SK-N-DZ (cell line): ENCODE measurements at places on chromosomes 11 and 22.

DNA sequence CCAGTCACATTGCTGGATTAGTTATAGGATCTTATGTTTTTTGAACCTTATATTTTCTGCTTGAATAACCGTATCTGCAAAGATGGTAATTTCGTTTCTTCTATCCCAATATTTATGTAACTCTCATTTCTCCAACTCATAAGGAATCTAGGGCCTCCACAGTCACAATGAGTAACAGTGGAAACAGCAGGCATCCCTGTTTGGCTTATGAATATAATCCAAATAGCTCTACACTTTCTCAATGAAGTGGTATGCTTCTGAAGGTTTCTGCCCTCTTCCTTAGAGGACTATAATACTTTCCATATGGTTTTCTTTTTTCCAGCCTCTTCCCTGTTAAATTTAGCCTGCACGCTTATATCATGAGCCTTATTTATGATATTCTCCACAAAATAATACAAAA, 16.5 kb downstream of the ATP6V1E1 start:
- DNase-seq, result no peak

GRCh38 chr11:67632175-67632981, 2.6 kb upstream of the NUDT8 start:
- DNase-seq, result no peak

- no peak for DNase-seq
Observed at GRCh38 chr11:114025329-114025907, 34.1 kb upstream of the ZBTB16 start.

- no peak for DNase-seq
Observed at GRCh38 chr11:4891996-4892640, 10.4 kb downstream of the OR51T1 start.

DNA sequence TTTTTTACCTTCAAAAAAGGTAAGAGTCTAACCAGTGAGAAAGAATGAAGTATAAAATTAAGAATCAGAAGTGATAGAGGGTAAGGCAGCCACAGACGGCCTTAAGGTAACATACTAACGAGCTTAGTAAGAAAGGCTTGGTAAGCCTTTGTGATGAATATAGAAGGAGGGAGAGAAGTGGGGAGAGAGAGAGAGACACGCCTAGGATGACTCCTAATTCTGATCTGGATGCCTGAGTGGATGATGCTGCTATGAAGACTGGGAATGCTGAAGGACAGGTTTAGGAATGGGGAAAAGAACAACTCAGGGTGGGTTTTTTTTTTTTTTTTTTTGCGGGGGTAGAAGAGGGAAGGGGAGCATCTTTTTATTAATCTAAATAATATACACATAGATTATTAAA, 4.8 kb downstream of the FBXO3 start:
- no peak for DNase-seq

DNA sequence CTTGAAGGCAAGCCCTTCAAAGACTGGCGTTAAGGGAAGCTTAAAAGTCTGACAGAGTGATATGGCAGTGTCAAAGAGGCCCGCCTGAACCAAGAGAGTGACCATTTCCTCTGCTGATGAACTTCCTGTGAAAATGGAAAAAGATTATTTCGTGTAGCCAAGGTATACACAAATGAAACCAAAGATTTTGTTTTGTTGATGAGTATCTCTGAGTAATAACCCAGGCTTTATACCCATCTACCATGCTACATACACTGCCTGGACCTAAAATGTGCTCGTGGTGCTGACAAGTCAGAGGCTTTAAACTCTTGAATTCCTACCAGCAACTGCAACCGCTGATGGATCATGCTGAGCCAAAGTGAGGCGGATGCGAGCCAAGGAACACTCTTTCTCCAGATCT, 21.0 kb upstream of the FNBP4 start:
- no peak for DNase-seq

DNA sequence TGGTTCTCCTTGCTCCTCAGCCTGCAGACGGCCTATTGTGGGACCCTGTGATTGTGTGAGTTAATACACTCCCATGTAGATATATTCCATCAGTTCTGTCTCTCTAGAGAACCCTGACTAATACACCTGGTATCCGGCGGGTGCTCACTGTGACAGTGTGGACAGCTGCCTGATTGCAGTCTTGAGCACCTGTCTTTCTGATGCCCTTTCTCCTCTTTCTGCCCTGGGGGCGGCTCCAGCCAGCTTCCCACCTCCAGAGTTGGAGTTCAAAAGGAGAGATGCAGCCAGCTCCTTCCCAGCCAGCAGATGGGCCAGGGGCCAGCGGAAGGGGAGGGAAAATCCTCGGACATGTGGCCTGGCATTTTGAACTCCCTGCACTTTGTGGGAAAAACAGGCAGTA, 15.0 kb downstream of the SMIM38 start:
- no peak for DNase-seq

DNA sequence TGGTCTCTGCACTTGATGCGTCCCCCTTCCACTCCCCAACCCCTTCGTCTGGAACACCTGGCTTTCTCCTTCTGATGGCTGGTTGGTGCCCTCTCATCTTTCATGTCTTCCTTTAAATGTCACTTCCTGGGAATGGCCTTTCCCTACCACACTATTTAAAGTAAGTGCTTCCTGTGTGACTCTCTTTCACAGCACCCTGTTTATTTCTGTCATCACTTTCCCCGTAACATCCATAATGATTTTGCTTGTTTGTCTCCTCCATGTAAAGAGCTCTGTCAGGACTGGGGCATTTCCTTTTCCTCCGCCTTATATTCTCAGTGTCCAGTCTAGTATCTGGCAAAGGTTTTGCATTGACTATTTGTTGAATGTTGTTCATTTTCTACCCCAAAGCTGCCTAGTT, 143.0 kb downstream of the DBX1 start:
- DNase-seq, result no peak

DNA sequence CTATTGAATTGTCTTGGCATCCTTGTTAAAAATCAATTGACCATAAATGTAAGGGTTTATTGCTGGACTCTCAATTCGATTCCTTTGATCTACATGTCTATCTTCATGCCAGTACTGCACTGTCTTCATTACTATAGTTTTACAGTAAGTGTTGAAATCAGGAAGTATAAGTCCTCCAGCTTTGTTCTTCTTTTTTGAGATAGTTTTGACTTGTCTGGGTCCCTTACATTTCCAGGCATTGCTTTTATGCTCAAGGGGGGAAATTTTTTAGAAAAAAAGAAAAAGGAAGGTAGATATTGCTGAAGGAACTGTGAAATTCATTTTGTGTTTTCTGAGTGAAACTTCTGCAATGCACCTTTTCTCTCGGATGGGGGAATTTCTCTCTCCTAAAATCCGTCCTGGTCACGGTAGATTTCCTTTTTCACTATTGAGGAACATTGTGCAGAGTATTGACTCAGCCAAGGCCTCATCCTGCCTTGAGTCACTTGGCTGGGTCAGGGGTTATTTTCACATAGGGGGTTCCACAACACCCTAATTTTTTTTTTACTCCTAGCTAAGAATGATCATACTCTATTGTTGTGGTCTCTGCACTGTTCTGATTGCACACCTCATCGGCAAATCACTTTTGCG, 2.8 kb upstream of the ACER3 start:
- DNase-seq, result no peak

GRCh38 chr11:100939571-100939970, 190.0 kb downstream of the PGR start:
- no peak for DNase-seq

GRCh38 chr11:43576803-43577521, 103.6 kb upstream of the HSD17B12 start:
- DNase-seq, result no peak

GRCh38 chr11:128948583-128948982, 5.9 kb upstream of the TP53AIP1 start:
- DNase-seq, result no peak

GRCh38 chr11:69203381-69203780, 47.6 kb downstream of the SMIM38 start:
- DNase-seq, result no peak

- no peak for DNase-seq
Observed at GRCh38 chr22:45971408-45972028, 5.4 kb downstream of the WNT7B start.

DNA sequence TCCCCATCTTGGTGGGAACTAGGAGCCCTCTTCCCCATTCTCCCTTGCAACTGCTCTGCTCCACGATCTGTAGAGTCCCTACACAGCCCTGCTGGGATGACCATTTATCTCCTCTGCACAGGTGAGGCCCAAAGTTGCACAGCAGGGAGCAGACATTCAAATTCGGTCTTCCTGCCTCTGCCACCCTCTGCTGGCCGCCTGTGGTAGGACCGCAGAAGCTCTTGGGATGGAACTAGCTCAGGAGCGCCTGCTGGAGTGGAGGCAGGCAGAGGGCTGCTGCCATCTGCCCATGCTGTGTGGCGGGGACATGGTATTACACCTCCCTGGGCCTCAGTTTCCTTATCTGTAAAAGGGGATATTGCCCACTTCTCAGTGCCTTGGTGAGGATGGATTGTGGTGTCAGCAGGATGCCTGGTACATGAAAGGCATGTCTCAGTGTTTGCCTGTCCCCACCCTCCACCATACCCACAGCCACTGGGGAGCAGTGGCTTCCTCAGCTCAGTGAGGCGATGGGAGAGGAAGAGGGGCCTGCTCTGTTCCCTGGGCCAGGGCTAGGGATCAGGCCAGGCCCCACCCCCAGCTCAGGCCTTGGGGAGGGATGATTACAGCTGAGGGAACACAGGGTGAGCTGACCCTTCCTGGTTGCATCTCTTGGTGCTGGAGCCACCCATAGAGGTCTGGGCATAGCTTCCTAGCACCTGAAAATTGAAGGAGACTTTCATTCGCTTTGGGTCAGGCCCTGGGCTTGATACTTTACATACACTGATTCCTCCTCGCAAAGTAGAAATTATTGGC, 11.3 kb upstream of the OMP start:
- peak; percentile 73 for DNase-seq

DNA sequence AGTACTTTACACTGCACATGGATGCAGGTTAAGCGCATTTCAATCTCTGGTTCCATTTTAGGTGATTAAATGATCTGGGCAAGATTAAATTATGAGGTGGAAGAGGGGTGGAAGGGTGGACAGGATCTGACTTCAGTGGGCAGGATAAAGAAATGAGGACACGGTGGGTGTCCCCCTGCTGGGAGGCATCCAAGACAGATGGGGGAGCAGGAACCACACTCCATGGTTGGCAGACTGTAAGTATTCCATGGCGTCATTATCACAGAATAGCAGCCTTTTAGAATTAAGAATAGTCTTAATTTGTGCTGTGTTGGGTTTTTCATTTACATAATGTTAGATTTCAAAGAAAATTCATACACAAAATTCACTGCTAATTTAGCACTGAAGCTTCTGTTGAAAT, 7.6 kb upstream of the SORL1 start:
- no peak for DNase-seq

DNA sequence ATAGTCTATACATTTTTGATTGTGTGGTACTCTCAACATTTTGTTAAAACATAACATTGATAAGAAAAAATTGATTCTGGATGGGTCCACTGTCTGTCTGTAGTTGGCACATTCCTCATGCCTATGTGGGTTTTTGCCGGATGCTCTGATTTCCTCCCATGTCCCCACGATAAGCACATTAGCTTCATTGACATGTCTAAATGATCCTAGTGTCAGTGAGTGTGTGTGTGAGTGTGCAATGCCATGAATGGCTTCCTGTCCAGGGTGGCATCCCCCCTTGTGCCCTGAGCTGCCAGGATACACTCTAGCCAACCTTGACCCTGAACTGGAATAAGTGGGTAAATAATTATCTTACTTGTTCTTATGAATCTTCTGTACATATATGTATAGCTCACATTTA, 5.4 kb downstream of the SFI1 start:
- no peak for DNase-seq

DNA sequence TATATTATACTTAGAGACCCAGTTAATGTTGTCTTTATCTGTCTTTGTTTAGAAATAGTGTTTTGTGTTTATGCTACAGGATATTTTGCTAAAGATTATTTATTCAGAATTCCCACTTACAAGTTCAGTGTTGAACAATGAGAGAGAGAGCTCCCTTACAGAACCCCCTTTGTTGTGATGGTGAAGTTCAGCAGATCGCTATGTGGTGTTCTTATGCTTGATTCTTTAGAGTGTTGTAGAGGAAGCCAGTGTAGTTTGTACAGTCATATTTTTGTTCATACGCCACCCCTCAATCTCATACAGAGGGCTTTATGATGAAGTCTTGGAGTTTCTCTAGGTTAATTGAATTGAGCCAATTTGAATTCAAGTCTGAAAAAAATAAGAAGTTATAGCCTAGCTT, 150.2 kb downstream of the TMEM135 start:
- DNase-seq, result no peak

GRCh38 chr11:16097543-16097942, 258.8 kb downstream of the SOX6 start:
- no peak for DNase-seq

- DNase-seq, result no peak
Observed at GRCh38 chr11:67492801-67493547, 10.1 kb downstream of the AIP start.

DNA sequence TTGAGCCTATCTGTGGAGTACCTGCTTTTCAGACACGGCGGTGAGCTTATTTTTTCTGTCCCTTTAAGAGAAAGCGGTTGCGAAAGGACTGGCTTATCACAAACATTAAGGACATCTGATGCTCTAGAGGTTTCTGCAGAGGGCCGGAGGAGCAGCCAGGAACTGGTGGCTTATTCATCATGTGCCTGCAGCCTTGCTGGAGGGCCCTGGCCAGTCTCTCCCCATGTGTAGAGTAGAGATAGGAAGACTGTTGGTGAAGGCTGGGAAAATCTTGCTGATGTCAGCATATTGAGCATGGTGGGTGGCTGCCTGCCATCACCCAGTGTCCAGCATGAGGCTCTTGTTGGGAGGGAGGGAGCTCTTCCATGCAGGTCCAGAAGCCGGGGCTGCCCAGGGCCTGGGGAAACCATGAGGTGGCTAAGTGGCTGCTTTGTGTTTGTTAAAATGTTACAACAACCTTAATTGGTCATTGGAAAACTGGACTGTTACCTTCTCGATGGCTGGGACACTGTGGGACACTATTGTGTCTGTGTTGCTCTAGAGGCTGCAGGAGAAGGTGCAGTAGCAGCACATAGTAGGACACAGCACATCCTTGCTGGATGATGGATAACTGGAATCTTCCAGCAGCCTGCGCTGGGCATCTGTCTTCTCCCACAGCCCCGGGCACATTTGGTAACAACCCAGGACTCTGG, 54.3 kb downstream of the TSPAN18 start:
- DNase-seq, result peak; percentile 64

- DNase-seq, result peak; percentile 52
Observed at GRCh38 chr11:92941676-92942571, 27.5 kb upstream of the MTNR1B start.

GRCh38 chr22:28798810-28799605, 1.4 kb downstream of the XBP1 start:
- DNase-seq, result peak; percentile 41

DNA sequence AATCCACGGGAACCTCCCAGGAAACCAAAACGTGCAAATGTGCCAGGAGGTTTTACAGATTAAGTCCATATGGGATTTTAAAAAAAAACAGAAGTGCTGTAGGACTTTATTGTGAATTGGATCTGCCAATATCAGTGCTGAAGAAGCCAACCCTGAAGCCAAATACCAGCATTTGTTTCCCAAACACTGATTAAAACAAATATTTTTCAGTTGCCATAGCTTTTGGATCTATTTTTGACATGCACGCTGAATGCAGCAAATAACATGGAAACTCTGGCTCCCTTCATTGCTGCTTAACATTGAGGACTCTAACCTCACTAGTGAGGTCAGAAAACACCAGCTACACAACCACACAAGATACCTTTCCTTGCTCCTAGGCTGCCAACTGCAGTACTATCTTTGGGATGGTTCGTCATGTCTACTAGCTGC, 28.4 kb upstream of the SIK2 start:
- DNase-seq, result no peak
